Inflammatory macrophage treated with lipopolysaccharide for 4 hours (primary cell): ENCODE measurements at places on chromosomes 12 and 14.
A peak's percentile ranks its signal among the peaks of the same experiment; 100 is the strongest.

GRCh38 chr14:51185754-51186153, 54.3 kb upstream of the TMX1 start:
- DNase-seq = no peak

- no peak for DNase-seq
Observed at GRCh38 chr12:82788594-82788993, 101.9 kb downstream of the TMTC2 start.

GRCh38 chr12:120588948-120589930, 8.0 kb upstream of the POP5 start:
- DNase-seq = no peak

DNA sequence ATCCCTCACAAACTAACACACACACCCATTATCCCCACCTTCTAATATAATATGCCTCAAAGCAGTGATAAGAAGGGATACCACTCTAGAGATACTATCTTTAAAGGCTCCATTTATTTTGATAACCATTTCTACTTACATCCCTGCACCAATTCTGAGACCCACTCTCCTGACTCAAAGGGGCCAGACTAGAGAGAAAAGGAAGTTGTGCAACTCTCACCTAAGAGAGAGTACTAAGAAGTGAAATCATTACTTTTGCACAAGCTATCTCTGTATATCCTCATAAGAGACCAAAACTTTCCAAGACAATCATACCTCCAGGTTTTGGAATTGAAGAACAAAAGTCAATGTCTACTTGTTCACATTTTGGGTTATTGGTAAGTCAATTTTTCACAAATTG, 45.4 kb upstream of the USP15 start:
- peak; percentile 62 for DNase-seq

DNA sequence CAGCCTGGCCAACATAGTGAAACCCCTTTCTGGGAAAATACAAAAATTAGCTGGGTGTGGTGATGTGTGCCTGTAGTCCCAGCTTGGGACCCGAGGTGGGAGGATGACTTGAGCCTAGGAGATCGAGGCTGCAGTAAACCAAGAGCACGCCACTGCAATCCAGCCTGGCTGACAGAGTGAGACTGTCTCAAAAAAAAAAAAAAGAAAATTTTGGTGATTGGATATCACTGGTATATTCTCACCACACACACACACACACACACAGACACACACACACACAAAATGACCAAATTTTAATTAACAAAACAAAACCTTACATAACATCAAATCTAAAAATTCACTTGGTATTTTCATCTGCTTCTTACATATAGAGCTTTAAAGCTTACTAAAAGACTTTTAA, 3.4 kb upstream of the FAM177A1 start:
- DNase-seq = no peak

GRCh38 chr14:62381311-62382070, 619.3 kb downstream of the SNAPC1 start:
- DNase-seq = no peak

GRCh38 chr12:127656266-127656665, 610.7 kb upstream of the TMEM132C start:
- no peak for DNase-seq

DNA sequence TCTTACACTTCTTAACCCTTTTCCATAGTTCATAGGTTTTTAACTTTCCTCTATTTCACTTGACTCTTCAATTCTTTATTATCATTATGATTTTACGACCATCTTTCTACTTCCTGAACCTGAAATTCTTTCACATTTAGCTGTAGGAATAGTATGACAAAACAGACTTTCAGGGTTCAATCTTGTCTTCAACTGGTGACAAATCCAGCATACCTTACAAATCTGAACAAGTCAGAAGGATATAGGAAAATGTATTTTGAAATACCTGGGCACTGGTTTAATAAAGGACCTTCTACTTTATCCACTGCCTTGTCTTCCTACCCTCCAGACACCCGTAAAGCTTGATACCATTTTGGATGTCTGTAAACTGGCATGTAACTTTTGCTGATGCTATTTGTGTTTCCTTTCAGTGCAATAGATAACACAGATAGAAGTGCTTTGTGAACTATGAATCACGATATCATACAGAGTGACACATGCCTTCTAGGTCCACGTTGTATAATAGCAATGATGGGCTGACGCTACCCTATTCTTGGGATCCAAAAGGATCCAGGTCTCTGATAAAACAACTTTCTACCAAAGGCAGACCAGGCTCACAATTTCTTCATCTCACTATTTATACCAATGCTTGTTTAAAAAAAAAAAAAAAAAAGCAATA, 77.4 kb upstream of the SAV1 start:
- DNase-seq = no peak

GRCh38 chr12:18323159-18323558, 61.8 kb downstream of the PIK3C2G start:
- DNase-seq = no peak

DNA sequence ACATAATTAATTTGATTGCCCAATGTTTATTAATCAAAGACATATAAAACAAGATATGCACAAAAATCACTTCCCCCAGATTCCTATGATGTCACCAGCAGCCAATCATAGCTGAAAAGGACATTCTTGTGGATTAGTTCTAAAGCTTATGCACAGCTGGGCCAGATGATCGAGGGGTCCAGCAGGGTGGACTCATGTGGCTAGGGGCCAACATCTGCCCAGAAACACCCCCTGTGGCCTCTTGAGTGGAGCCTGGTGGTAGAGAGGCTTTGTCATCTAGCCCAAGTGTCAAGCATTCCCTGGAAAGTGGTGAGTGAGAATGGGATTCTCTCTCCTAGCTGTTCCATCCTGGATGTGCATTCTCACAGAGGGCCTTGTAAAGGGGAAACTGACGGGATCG, 590.0 kb downstream of the BCL11B start:
- no peak for DNase-seq

- DNase-seq = no peak
Observed at GRCh38 chr14:68140076-68140741, 320.6 kb downstream of the RAD51B start.

- DNase-seq = no peak
Observed at GRCh38 chr14:99936056-99936455, 129.2 kb upstream of the EVL start.

GRCh38 chr12:56078931-56079722, 838 bp upstream of the ERBB3 start:
- DNase-seq = peak; percentile 80

GRCh38 chr12:42982828-42983227, 393.3 kb upstream of the PRICKLE1 start:
- DNase-seq = no peak

GRCh38 chr14:97393244-97393643, 596.1 kb downstream of the VRK1 start:
- DNase-seq = no peak

GRCh38 chr14:91117960-91118359, 4.1 kb downstream of the DGLUCY start:
- no peak for DNase-seq

- DNase-seq = no peak
Observed at GRCh38 chr12:97142737-97143410, 235.8 kb downstream of the NEDD1 start.

DNA sequence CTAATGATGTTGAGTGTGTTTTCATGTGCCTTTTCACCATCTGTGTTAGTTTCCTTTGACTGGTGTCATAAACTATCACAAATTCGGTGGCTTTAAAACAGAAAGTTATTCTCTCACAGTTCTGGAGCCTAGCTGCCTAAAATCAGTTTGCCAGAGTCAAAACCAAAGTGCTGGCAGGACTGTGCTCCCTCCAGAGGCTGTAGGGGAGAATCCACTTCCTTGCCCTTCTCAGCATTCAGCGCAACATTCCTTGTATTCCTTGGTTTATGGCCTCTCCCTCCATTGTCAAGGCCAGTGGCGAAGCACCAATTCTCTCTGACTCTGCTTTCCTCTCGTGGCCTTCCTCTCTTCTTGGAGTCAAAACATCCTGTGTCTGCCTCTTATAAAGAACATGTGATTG, 174.2 kb upstream of the PDE3A start:
- DNase-seq = no peak

GRCh38 chr14:47194055-47194454, 481.4 kb downstream of the MDGA2 start:
- no peak for DNase-seq

DNA sequence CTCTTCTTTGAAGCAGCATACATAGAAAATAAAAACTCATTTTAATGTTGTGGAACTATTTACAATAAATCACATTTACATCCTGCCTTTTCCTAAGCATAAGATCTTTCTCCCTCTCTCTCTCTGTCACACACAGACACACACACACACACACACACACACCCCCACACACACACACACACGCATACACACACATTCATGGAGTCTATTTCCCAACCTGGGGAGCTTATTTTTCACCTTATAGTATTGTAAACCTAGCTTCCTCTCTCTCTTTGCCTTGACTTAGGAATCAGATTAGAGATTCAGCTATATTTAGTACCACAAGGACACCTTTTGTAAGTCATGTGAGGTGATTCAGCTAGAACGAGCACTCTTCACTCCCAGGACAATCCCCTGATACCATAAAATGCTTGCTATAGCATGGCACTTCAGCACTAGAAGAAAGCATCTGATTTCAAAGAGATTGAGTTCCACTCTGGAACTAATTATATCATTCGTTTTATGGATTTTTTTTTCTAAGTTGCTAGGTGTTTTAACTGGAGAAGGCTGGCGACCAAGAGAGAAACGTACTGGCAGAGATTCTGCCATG, 23.6 kb downstream of the TMEM30B start:
- DNase-seq = no peak

DNA sequence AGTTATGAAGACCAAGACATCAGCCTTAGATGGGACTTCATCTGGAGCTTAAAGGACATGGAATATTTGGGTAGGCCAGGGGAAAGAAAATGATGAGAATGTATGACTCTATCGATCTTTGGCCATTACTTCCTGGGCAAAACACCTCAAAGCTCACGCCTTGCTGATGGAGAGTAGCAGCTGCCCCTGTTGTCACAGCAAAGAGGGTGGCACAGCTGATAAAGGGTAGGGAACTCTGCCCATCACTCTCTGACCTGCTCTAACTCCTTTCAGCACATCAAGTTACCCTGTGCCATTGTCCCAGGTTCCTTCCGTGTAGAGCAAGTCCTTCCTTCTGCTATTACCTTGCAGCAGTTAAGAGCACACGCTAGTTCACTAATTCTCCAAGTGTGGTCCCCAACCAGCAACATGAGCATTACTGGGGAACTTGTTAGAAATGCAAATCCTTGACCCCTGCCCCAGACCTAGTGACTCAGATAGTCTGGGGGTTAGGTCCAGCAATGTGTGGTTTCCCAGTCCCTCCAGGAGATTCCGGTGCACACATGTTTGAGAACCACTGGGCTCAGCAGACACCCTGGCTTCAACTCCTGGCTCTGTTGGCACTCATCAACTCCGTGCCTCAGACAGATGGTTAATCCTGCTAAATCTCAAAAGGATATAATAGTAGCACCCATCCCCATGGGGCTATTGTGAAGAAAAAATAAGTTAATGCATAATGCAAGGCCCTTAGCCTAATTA, 93.7 kb upstream of the EEA1 start:
- no peak for DNase-seq

DNA sequence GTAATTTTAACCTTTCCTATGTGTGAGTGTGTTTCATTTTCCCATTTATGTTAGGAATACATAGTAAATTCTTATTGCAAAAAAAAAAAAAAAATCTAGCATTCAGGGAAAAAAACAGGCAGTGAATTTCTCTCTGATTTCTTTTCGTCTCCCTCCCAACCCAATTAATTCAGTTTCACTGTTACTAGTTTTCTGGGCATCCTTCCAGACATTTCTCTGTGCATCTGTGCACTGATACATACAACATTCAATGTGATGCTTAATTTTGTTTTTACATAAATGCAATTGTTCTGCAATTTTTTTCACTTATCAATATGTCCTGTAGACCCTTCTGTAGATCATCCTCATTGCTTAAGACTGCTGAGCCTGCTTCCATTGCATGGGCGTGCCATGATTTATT, 694.3 kb upstream of the TBX3 start:
- no peak for DNase-seq

- DNase-seq = no peak
Observed at GRCh38 chr12:94267537-94267872, 119.1 kb downstream of the PLXNC1 start.

DNA sequence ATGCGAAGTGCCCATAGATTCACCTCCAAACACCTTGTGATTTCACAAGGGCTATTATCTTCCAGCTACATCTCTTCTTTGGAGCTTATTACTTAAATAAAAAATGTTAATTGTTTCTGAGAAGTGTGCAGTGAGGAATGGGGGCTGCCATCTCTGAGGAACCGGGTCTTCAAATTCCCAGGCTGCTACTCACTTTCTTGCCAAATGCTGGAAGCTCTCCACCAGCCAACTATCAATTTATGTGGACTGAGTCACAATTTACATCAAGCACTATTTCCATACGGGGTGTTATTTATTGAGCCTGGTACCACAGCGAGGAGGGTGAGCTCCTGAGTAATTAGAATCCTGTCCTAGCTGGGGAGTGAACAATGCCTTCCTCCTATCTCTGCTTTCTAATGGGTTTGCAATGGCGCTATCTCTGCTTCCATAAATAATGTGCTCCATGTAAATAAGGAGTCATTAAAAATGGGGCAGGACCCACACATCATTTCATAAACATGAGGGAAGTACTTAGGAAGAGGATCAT, 898.3 kb downstream of the VRK1 start:
- no peak for DNase-seq

- peak; percentile 7 for DNase-seq
Observed at GRCh38 chr12:80937391-80938238, at the start of gene LIN7A. TSS of gene LIN7A (minus strand) at chr12:80937934. CDS start at chr12:80937722, 212 bp downstream.

DNA sequence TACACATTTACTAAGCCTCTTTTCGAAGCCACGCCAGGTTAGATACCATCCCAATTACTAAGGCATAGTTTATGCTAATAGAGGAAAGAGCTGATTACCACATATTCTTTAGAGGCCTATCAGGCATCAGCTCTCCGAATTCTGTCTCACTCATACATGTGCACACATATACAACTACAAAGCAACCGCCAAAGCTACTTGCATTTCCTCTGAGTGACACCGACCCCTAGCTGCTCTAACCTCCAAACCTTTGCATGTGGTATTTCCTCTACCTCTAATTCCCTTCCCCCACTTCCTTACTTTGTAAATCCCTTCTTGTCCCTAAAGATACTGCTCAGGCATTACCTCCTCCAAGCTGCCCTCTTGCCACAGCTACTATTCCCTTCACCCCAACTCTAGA, 107.2 kb downstream of the DUSP6 start:
- DNase-seq = no peak

DNA sequence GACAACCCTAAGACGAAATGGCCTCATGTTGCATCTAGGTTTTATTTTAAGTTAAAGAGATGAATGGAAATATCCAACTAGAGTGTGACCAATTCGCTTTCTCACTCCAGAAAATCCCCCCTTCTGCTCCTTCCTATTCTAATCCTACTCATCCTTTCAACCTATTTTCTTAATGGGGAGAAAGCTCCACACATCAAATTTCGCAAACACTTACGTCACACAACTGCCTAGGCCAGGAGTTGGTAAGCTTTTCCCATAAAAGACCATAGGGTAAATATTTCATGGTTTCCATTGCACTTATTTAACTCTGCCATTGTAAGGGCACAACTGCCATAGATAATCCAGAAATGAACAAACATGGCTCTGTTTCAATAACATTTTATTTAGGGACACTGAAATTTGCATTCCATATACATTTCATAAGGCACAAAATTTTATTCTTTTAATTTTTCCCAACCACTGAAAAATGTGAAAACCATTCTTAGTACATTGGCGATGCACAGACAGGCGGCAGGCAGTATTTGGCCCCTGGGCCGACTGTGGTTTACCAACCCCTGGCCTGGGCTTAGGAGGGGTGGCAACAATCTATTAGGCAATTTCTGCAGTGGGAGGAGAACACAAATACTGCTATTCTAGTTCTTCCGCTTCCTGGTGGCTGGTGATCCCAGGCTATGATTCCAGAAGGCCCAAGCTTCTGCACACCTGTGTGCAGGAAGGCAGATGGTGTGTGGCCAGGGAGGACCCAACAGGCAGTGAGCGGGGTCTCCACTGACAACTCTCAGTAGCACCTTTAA, 67.2 kb upstream of the FOXN3 start:
- peak; percentile 83 for DNase-seq
